ENCODE measurements at places on chromosomes 3 and 15.

GRCh38 chr3:184203526-184203925 is 17.5 kb downstream of the ABCF3 start:
- DNase-seq, result no peak

- no peak for DNase-seq
These were observed 20.3 kb upstream of the DGKG start for GRCh38 chr3:186382217-186382885.

DNA sequence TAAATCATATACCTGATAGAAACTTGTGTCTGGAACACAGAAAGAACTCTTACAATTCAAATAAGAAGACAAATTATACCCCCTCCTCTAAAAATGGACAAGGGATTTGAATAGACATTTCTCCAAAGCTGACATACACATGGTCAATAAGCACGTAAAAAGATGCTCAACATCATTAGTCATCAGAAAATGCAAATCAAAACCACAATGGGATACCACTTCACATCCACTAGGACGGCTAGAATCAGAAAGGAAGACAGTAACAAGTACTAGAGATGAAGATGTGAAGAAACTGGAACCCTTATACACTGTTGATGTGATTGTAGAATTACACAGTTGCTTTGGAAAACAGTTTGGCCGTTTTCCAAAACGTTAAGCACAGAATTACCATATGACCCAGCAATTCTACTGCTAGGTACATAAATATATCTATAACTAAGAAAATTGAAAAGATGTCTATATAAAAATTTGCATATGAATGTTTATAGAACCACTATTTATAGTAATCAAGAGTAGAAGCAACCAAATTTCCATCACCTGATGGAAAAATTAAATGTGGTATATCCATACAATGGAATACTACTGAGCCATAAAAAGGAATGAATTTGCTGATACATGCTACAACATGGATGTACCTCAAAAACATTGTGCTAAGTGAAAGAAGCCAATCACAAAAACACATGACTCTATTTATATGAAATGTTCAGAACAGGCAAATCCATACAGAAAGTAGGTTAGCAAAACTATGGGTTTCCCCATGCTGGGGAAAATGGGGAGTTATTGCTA is 60.8 kb downstream of the GREM1 start:
- DNase-seq, result no peak

DNA sequence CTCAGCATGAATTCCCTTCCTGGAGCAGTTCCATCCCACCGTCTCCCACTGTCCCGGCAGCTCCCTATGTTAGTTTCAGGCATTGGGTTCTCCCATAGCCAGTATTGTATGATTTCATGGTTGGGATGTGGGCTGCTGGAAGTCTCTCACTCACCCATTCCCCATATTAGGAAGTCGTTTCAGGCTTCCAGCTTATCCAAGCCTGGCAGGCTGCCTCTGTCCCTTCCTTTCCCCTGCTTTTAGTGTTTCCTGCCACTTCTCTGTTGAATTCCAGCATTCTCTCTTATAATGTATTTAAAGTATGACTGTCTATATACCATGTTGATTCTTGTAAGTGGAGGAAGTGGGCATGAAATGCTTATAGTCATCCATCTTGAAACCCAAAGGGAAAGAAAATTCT is 309.7 kb upstream of the RBMS3 start:
- DNase-seq, result no peak
